Renal cortical epithelial cell (primary cell): ENCODE measurements at places on chromosomes 6 and 20. TPM values are rescaled to one million over a fixed set of nuclear protein-coding genes. Genes with fewer than 3 reads are reported as not detected.
A peak's percentile ranks its signal among the peaks of the same experiment; 100 is the strongest.

DNA sequence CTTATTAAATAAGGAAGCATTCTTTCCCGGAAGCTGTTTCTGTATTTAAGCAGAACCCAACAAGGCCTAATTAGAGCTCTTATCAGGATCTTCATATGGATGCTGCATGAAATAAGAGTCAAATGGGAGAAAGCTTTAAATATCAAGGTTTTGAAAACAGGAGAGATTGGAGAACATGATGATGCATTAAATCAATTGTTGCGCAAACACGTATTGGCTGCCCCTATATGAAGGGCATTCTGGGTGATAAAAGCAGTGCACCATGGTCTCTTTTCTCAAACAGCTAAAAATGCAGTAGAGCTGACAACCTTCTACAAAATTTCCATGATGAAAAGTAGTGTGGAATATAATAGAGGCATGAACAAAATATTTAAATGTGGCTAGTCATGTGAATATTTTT is 98.9 kb downstream of the TBXT start:
- DNase-seq: no peak

- no peak for DNase-seq
Observed at GRCh38 chr20:7939663-7940062, 595 bp downstream of the HAO1 start.

GRCh38 chr6:26032340-26033084 is 54.7 kb upstream of the HFE start:
- peak; percentile 90 for DNase-seq

GRCh38 chr20:18011482-18011881 is 42.7 kb downstream of the MGME1 start:
- DNase-seq: peak; percentile 41

- no peak for DNase-seq
Observed at GRCh38 chr6:94215552-94215951, 796.2 kb upstream of the EPHA7 start.

- peak; percentile 92 for DNase-seq
Observed at GRCh38 chr20:31751126-31751525, 12.0 kb downstream of the TPX2 start.

GRCh38 chr20:25619514-25619913 is 4.3 kb downstream of the NANP start:
- no peak for DNase-seq

DNA sequence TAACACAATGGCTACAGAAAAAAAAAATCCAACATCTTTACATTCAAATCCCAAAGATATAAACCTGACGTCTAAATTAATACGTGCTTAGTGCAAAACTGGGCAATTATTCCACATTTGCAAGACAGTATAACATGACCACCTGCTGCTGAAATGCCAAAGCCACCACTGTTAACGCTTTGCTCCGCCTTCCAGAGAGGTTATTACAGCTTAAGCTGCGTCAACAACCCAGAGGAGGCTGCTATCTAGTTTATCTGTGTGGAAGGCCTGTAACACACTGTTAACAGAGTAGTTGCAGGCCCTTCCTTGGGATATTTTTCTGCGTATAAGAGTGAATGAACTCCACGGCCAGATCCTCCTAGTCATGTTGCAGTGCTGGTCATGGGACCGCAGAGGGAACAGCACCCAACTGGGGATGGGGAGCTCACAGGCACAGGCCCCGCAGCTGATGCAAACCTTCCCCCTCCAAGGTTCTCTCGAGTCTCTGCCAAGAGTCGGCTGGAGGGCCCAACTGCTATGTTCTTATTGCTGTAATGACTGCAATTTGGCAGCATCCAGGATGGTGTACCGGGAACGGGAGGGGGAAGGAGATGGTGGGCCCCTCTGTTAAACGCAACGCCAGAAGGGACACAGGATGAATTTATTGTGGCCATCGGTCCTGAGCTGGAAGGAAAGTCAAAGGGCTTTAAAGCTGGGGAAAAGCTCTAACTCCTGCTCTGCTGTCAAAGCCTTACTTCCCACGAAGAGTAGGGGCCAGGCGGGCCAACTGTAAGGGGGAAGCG is 993 bp upstream of the NCOA7 start:
- DNase-seq: no peak

- no peak for DNase-seq
Observed at GRCh38 chr6:95596021-95596420, 18.7 kb downstream of the MANEA start.

DNA sequence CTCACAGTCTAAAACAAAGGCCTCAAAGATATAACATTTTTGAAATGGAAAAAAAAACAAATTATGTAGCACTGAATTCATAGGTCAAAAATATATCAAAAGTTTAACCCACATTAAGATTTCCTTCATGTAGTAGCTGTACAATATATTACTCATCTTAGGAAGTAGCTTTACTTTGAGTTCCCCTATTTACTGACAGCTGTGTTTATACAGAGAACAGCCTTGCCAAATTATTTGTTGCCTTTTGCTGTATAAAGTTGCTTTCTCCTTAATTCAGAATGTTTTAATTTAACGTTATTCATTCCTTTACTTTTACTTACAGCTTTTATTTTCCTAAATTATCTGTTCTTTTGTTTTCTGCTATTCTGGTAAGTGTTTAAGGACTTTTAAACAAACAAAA is 181.0 kb downstream of the COL12A1 start:
- no peak for DNase-seq

DNA sequence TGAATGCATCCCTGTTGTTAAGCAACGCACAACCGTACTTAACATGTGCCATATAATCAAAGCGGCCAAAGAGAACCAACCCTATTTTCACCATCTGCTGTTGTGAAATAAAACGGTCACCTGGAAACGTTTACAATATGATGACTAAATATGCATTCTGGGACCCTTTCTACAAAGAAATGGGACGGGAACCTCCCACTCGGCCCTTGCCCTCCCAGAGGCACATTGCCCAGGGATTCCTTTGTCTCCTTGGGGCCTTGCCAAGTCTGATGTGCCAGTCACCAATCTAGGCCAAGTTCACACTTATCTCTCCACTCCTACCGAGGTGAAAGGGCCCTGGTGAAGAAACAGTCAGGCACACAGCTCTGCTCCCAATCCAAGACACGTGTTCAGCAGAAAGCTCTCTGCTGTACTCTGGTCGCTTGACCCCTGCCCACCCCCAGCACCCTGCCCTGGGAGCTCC is 427.4 kb upstream of the JARID2 start:
- no peak for DNase-seq

- DNase-seq: no peak
Observed at GRCh38 chr6:136820561-136820960, 1.8 kb upstream of the PEX7 start.

DNA sequence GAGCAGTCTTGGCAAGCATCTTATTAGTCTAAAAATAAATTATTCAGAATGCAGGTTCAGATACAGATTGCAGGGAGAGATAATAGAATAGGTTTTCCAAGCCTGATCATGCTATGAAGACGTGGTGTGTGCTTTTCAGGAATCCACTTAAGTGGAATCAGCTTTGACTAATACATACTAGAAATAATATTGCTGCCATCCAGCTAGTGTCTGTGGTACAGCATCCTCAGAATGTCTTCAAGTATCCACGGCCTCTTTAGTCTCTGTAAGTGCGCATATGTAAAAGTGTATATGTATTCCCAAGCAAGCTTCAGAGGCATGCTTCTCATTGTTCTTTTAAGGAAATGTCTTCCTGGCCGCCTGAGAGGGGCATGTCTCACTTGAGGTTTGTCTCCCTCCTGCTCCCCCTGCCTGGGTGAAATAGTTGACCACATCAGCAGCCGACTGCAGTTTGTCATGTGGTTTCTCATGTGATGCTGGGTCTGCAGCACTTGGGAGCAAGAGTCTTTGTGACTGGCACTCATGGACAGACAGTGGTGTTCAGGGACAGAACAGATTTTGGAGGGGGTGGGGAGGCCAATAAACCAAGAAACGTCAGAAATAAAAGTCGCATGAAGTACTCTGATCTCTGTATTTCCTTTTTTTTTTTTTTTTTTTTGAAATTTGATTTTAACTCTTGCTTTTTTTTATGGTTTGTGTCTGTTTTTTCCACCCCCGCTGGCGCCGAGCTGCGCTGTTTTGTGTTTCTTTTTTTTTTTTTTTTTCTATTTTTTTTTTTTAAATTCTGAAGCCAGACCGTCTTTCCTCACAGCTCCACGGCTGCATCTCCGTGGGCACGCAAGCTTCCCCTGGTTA is 150.8 kb downstream of the PRL start:
- peak; percentile 80 for DNase-seq

- DNase-seq: peak; percentile 38
Observed at GRCh38 chr20:11807054-11808048, 110.3 kb upstream of the BTBD3 start.

- DNase-seq: no peak
Observed at GRCh38 chr6:26412228-26412627, 10.2 kb downstream of the BTN3A1 start.

GRCh38 chr6:34600101-34600500 is 44.0 kb upstream of the SPDEF start:
- no peak for DNase-seq

GRCh38 chr20:603116-603640 is 6.9 kb downstream of the TCF15 start:
- DNase-seq: no peak

GRCh38 chr6:17881085-17881858 is 106.2 kb downstream of the KIF13A start:
- DNase-seq: no peak

DNA sequence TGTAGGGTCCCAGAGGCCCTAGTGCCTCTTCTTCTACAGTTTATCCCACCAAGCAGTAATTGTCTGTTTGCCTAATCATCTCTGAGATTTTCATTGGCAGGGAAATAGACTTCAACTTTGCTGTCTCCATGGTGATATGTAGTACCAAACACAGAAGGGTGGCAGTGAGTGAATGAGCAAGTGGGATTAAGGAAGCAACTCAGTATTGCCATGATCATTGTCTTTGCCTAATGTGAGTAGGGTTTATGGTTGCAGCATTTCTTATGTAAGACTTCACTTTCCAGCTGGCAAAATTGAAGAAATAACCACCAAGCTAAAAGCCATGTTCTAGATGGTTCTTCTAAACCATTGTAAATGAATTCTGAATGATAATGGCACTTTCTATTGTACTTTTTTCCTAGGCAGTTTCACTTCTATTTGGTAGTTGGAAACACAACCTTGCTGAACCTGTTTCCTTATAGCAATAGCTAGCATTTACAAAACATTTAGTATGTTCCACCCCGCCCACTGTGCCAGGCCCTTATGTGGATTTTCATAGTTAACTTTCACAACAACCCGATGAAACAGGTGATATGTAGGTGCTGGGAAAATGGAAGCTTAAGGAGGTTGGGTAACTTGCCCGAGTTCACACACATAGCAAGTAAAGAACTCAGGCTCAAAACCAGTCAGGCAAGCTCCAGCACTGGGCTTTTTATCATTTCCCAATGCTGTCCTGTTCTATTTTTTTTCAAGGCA is 32.0 kb downstream of the ZC2HC1B start:
- DNase-seq: peak; percentile 50

GRCh38 chr6:42981836-42982235 is 2.5 kb upstream of the PPP2R5D start:
- DNase-seq: no peak

ZNF165 gene
- total RNA-seq: 2.4 and 3.5 TPM in 2 replicates

SLC17A9 gene
- total RNA-seq: 0.65 and 3.3 TPM in 2 replicates

DNAH8 gene
- under 0.01 TPM in 1 of 2 replicates, not detected in the other for total RNA-seq

RPS18 gene
- 1,432 and 3,352 TPM in 2 replicates for total RNA-seq

ZNF341 gene
- 0.52 and 2.1 TPM in 2 replicates for total RNA-seq

PRRC2A gene
- total RNA-seq: 13.9 and 90.6 TPM in 2 replicates

CGA gene
- not detected in 2 replicates for total RNA-seq

CDH22 gene
- not detected in 2 replicates for total RNA-seq

ID4 gene
- 7.6 and 17.3 TPM in 2 replicates for total RNA-seq
